ENCODE measurements at places on chromosomes 6 and 20.

DNA sequence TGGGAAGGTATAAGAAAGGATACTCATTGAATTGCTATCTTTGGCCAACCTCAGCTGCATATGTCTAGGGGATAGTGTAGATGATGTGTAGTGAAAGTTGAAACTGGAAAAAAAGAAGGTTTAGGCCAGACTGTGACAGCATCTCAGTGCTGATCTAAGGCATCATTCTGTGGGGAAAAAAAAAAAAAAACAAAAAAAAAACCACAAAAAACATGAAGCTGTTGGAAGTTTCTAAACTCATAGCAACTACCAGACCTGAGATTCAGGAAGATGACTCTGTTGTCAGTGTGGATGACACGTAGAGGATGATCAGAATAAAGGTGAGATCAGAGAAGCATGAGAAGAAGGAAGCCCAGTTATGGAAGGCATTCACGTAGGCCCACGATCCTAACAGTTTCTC, 100.8 kb upstream of the CNKSR3 start:
- no peak for DNase-seq

DNA sequence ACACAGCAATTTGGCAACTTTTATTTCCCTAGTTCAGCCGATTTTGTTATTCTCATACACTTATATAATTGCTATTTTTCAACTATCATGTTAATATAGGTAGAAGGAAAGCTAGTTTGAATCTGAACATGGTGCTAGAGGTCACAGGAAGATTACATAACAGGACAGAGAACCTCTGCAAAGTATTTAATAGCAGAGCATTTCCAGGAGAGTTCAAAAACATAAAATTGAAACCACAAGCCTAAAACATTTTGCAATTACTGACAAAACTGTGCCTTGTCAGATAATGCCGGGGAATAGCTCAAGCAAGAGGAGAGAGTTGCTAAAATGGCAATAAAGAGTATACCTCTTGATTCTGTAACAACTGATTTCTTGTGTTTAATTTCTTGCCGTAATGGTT, 70.8 kb downstream of the TFAP2B start:
- no peak for DNase-seq

GRCh38 chr6:54655162-54655561, 191.4 kb upstream of the FAM83B start:
- DNase-seq = no peak

GRCh38 chr20:42361402-42361970, 743.3 kb upstream of the CHD6 start:
- DNase-seq = no peak

GRCh38 chr20:50242863-50243609, 52.4 kb downstream of the CEBPB start:
- DNase-seq = no peak

DNA sequence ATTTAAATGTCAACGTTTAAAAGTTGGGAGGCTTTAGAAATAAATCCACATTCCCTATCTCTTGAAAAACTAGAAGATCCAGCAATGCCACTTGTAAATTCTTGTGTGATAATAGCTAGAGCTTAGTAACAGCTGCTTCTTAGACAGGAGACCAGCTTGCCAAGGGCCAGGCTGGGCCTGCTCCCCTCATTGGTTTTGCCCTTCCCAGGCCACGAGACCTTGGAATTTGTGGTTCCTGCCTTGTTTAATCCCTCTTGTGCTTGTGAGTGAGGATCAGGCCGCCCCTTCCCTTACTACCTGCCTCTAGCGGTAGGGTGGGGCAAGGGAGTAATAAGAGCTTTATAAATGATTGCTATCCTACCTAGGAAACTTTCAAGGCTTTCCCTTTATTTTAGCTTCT, 363.5 kb downstream of the SYNE1 start:
- DNase-seq = no peak

- peak; percentile 55 for DNase-seq
Observed at GRCh38 chr20:43939762-43940121, 25.1 kb downstream of the TOX2 start.

DNA sequence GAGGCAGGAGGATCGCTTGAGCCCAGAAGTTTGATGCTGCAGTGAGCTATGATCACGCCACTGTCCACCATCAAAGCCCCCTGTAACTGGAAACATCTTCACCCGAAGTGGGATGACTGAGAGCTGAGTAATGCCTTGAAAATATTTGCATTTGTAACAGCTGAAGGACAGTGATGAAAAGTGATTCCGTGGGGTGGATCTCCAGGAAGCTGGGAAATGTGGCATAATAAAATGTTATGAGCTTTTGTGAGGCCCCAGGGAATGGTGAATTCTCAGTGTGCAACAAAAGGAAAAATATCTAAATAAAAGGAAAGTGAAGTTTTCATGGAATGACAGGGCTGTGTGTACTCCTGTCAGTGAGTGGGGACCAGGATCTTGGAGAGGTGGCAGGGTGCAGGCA, 92.0 kb downstream of the JAG1 start:
- no peak for DNase-seq

- DNase-seq = peak; percentile 87
Observed at GRCh38 chr20:33667676-33668465, 1.1 kb downstream of the ACTL10 start.

DNA sequence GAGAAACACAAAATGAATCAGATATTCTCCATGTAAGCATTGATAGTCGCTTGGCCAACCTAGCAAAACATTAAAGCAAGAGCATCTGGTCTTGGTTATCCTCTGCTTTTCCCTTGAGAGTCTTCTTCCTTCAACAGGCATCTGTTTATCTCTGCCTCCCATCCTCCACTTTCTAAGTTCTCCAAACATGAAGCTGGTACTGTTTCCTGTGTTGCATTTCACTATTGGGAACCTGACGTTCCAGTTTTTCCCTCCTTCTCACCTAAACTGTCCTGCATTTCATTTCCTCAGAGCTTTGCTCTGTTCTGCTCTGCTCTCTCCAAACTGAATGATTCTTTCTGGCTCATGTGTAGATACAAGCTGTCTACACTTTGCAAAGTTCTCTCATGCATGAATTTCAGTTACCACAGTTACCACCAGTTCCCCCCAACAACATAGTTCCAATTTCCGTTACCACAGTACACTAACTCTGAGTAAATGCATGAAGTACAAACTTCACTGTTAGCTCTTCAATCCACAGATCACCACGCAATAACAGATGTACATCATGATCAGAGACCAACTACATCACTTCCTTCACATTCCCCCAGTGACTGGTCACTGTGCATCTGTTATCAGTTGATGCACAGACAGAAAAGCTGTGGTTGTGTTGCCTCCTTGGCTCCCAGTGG, 86.7 kb upstream of the F13A1 start:
- no peak for DNase-seq

GRCh38 chr20:37290158-37290810, 829 bp downstream of the MANBAL start:
- no peak for DNase-seq

Measured in H54 (cell line).